ENCODE measurements at places on chromosomes 5 and 9.

DNA sequence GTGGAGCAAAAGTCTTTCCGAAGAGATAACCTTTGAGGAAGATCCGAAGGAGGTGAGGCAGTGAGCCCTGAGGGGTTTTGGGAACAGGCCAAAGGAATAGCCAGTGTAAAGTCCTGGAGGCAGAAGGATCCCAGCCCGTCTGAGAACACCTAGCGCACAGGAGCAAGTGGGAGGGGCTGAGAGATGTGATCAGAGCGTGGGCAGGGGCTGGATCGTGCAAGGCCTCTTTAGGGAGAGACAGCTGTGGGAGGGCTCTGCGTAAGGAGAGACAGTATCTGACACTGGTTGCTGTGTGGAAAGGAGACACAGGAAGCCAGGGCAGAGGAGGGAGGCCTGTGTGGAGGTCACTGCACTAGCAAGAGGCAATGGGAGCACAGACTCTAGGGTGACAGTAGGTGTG is 68.2 kb downstream of the BARX1 start:
- no peak for DNase-seq

DNA sequence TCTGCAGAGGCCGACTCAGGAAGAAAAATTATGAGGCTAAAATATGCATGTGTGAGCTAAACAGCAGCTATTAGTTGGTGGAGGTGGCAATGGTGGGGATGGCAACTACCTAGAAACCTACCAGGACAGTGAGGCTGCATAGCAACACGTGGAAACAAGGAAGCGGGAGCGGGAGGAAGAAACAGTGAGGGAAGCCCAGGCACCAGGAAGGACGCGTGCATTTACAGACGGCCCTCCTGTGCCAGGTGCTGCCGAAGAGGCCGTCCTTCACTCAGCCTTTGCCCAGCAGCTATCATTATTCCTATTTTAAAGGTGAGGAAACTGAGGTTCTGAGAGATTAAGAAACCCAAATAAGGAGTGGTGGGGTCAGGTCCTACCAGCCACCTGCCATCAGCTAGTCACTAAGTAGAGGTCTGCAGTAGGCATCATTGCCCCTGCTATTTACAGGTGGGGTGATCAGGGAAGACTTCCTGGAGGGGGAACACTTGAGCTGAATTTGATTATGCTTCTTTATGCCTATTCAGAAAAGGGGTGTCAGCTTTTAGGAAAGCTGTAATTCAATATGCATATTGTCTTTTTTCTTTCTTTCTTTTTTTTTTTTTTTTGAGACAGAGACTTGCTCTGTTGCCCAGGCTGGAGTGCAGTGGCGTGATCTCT is 125.3 kb downstream of the CRB2 start:
- DNase-seq, result no peak

DNA sequence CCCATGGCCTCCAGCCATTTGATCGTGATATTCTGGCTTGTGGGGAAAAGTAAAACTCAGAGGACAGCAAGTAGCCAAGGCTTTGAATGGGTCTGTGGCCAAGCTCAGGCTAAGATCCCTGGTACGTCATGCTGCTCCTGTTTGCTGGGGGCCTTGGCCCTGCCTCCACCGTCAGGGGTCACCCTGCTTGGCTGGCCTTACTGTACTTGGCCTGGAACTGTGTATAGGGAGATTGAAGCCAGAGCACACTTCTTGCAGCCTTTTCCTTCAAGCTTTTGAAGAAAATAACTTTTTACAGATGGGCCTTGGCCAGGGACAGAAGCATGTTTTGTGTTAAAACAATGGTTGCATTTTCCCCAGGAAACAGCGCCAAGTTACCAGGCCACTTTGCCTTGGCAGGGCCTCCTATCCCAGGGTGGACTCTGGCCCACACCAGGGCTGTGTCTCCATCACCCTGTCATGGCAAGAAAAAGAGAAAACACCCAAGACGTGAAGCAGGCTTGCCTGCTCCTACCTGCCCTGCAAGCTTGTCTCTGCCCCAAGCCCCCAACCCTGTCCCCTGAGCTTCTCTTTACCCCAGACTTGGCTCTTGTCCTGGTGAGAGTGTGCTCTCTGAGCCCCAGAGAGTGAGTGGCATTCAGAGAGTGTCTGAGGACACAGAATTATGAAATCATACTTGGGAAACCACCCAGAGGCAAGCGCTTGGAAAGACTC is 286.9 kb downstream of the GADD45G start:
- DNase-seq, result no peak

GRCh38 chr5:126778675-126779403 is 1.9 kb downstream of the LMNB1 start:
- DNase-seq, result no peak
